ENCODE measurements at places on chromosomes 3 and 15. TPM values are rescaled to one million over a fixed set of nuclear protein-coding genes. Genes with fewer than 3 reads are reported as not detected.

- ATAC-seq = peak; percentile 55
These were observed 267.2 kb downstream of the MFSD1 start for GRCh38 chr3:159069091-159069490.

GRCh38 chr3:194637541-194638400 lies 4.6 kb upstream of the TMEM44 start:
- no peak for ATAC-seq

GRCh38 chr3:71111784-71112440 lies 471.6 kb downstream of the FOXP1 start:
- no peak for ATAC-seq

GRCh38 chr15:84604826-84605553 lies 4.2 kb downstream of the ZSCAN2 start:
- ATAC-seq = no peak

DNA sequence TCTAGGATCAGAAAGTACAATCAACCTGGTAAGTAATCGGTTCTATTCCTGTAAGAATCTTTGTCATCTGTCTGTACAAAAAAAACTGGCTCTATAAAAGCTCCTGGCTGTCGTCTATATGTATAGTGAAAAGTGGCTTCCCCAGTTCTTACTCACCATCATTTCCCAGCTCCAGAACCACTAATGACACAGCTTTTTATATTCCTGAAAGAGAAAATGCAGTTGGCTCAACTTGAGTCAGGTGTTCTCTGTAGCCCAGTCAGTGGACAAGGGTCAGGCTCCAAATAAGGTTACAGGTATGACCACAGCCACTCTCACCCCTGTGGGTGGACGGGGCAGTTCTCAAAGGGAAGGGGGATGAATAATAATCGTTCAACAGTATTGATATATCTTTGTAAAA lies 85.1 kb downstream of the AP4E1 start:
- no peak for ATAC-seq

DNA sequence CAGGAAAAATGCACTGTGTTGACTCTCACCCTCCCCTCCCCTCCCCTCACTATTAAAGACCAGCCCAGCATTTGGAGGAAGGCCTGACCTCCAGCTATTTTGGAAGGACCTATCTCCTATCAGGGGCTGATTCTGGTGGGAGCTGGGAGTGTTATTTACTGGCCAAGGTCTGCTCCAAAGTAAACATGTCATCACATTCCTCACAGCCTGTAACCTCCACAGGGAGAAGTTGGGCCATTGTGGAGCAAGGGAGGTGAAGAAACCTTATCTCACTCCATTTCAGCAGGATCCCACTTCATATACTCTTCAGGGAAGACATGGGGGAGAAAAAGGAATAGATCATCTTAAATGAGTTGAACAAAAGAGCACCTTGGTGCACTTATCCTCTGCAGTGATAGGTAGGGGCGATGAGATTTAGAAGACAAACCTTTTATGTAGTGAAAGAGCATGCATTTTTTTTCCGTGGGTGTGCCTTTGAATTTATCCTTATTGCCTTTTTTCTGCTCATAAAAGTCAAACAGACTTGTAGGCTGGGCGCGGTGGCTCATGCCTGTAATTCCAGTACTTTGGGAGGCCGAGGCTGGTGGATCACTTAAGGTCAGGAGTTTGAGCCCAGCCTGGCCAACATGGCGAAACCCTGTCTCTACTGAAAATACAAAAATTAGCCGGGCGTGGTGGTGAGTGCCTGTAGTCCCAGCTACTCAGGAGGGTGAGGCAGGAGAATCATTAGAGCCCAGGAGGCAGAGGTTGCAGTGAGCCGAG lies 15.6 kb upstream of the FLNB start:
- ATAC-seq = no peak

GRCh38 chr3:186760141-186760833 lies 23.1 kb upstream of the EIF4A2 start:
- no peak for ATAC-seq

DNA sequence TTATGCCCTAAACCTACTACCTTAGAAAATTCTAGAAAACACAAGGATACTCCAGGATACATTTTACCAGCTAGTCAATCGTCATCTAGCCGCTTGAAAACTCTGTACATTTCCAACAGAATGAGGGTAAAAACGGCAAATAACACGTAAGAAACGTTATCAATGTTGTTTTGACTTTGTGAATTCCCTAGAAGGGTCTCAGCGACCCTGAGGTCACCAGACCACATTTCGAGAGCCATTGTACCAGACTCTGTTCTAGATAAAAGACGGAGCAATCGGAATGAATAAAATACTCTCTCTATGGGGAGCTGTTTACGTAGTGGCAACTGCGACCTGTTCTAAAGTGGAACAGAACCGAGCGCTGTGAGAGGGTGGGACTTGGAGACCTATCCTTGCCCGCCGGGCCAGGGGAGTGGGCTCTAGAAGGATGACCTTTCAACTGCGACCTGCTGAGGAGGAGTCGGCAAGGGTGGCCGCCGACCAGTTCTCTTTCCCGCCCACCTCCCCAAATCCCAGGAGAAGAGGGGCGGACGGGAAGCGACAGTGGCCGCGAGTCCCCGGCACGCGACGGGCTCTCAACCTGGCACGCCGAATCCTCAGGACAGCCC lies 778 bp upstream of the AP4E1 start:
- ATAC-seq = peak; percentile 34

GRCh38 chr3:115996420-115997108 lies 373.3 kb downstream of the GAP43 start:
- ATAC-seq = no peak

DNA sequence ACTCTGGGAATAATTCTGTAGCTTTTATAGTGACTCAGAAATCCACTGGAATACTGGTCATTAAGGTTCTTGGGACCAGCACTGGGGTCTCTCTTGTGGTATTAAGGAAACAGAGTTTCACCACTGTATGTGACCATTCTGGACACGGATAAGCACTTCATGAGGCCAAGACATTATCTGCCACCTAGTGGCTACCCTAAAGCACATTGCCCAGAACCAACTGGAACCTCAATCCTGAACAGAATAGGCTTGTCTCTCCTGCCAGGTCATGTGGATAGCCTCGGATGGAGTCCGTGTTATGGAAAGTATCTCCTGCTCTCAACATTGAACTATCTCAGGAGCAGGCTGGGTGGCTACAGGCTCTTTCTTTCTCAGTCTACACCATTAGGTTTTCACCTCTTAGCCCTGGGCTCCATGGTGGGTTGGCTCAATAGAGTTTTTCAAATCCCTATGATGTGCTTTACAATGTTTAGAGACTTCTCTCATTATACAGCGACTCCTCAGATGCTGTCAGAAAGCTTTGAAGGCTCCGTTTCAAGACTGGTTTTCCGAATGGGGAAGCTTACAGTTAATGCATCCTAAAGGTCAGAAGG lies 167.6 kb upstream of the ST8SIA2 start:
- ATAC-seq = peak; percentile 27

DNA sequence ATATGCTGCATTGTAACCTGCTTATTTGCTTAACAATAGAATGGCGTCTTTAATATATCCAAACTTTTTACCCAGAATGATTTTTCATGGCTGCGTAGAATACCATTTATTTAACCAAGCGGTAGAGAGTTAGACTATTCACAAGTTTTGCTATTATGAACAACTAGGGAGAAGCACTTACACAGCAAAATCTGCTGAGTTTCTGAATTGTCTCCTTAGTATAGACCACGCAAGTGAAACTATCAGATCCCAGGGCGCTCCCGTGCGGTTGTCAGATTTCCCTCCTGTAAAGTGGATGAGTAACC lies 12.6 kb upstream of the ADPGK start:
- ATAC-seq = no peak

GRCh38 chr15:36798366-36798765 lies 218.9 kb downstream of the CDIN1 start:
- no peak for ATAC-seq

DNA sequence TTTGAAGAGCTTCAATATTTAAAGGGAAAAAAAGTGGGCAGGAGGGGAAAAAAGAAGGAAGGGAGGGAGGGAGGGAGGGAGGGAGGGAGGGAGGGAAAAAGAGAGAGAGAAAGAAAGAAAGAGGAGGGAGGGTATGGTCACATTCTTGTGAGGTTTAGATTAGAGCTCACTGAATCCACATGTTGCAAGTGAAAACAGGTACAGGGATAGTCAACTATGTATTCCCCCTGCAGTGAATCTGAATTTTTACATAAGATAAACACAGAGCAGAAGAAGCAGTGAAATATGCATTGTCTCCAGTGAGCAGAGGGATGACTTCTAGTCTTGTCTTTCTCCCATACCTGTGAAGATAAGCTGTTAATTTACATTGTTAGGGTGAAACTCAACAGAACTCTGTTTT lies 84.0 kb downstream of the IFT80 start:
- no peak for ATAC-seq

DNA sequence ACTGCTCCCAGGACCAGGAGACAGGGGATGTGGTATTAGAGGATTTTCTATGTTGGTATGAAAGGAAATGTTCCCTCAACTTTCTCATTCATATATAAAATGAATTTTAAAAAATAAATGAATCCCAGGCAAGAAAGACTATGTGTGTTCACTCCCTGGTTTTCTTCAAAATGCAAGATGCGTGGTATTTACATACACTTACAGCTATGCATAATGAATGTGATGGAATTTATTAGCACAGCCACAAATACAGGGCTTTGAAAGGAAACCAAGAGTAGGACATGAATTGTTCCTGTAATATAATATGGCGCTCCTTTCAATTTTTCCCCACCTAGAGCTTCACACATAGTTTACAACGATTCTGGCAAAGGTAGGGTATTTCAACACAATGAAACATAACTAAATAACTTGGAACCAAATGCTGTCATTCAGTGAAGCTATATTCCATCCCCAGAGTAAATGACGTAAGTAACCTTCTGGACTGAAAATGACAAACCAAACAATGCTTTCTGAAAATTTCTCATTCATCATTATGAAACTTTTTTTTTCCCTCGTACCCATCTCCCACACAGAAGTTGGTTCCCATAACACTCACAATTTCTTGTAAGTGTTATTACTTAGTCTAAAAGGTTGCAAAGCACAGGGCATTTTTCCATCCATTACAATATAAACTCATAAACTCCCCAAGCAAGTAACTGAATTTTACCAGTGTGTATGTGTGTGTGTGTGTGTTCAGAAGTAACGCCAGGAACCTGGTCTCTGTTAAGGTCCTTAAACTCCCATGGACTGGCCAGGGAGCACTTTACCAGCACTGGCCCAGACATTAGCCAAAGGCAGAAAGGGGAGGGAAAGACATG lies 41.8 kb downstream of the CBLB start:
- peak; percentile 56 for ATAC-seq

GRCh38 chr15:52082197-52083036 lies 30.2 kb downstream of the BCL2L10 start:
- ATAC-seq = no peak

DNA sequence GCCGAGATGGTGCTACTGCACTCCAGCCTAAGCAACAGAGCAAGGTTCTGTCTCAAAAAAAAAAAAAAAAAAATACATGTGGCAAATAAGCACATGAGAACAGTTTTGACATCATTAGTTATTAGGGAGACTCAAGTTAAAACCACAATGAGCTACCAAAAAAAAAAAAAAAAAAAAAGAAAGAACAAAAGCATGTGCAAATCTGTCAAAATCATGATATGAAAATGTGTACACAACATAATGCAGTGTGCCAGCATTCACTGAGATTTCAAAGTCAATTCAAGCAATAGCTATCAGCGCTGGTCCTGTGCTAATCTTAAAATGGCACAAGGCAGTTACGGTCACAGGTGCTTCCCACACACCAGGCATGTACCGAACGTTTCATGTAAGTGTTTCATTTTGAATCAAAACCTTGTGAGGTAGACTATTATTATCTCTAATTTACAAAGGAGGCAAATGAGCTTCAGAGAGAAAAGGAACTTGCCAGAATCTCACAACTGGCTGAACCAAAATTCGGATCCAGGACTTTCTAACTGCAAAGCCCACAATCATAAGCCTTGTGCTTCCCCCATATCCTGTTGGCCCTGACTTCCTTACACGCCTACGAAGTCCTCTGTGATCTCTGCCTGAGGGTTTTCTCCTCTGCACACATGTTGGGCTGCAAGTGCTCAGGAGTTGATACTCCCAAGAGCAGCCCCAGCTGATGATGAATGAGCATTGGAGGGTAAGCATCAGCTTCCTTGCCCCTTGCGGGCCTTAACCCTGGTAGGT lies 200.1 kb upstream of the PROK2 start:
- ATAC-seq = no peak

DNA sequence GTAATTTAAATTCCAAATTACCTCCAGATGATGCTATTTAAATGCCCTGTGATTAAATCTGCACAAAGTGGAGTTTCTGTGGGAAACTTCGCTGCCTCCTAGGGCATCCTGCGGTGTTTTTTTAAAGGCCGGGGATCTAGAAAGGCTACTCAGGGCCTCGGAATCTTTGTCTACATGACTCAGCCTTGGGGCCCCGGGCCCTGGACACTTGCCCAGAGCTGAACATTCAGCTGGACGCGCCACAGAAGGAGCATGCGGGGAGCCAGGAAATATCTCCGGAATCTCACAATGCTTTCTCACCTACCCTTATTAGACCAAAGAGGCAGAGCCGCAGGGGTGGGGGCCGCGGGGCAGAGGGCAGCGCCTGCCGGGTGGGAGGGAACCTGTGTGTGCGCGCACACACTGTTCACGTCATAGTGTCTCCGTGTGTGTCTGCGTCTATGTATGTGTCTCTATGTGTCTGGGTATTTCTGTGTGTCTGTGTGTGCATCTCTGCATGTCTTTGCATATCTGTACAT lies 145.5 kb upstream of the TPM1 start:
- peak; percentile 86 for ATAC-seq

GRCh38 chr15:38080651-38081275 lies 146.3 kb downstream of the TMCO5A start:
- no peak for ATAC-seq

DNA sequence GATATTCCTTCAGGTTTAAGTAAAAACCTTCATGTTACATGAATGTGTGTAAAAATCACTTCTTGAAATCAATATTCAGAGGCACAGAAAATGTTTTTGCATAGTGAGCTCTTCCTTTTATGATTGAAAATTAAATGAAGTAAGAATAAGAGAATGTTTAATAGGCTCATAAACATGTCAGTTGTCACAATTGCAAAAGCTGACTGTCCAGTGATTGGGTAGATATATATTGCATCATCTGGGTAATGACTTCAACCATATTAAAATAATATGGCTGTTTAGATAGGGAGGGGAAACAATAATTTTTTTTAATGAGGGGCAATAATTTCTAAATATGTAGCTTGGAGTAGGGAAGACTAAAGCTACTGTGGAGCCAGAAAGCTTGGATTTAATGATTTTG lies 529.8 kb upstream of the GOLIM4 start:
- ATAC-seq = peak; percentile 74

The TYRO3 gene
- total RNA-seq = 11.8 TPM

The PIGZ gene
- total RNA-seq = 1.6 TPM

The STRIT1 gene
- total RNA-seq = 1.4 TPM

The PPP1R14D gene
- not detected for total RNA-seq

The LINGO1 gene
- total RNA-seq = 36.7 TPM

The FBXW12 gene
- 0.28 TPM for total RNA-seq

The LRRIQ4 gene
- total RNA-seq = 0.14 TPM

The UACA gene
- total RNA-seq = 4.3 TPM

The SYNM gene
- total RNA-seq = 8.8 TPM

All from motor neuron (in vitro differentiated cells).